ENCODE measurements at places on chromosomes 2 and 18.

GRCh38 chr18:33115917-33116316 is 324.6 kb downstream of the CCDC178 start:
- DNase-seq = no peak

GRCh38 chr2:5089409-5089808 is 602.8 kb upstream of the SOX11 start:
- no peak for DNase-seq

GRCh38 chr2:197626965-197627625 is 48.3 kb downstream of the RFTN2 start:
- DNase-seq = no peak

DNA sequence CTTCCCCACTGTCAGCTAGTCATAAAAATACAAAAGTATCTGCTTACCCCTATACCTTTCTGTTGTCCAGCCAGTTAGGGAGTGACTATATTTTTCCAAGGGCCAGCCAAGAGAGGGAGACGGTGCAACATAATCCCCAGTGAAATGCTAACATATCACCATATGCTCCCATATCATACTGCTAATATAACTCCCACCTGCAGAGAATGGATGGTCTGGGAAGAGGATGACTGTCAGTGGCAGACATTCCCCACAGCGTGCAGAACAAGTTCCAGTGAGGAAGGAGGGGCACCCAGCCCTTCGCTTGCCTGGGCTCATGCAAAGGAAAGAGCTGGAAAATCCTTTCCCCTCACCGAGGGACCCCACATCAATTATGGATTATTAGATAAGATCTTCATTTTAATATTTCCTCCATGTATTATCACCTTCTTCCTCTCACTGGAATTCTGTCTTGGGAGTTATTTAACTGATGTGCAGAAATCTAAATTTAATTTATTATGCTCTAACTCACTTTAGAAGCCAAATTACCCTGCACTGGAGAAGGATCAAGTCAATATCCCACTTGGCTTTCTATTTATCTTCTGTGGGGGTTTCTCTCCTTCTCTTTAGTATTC is 135.6 kb downstream of the GALNT14 start:
- no peak for DNase-seq

DNA sequence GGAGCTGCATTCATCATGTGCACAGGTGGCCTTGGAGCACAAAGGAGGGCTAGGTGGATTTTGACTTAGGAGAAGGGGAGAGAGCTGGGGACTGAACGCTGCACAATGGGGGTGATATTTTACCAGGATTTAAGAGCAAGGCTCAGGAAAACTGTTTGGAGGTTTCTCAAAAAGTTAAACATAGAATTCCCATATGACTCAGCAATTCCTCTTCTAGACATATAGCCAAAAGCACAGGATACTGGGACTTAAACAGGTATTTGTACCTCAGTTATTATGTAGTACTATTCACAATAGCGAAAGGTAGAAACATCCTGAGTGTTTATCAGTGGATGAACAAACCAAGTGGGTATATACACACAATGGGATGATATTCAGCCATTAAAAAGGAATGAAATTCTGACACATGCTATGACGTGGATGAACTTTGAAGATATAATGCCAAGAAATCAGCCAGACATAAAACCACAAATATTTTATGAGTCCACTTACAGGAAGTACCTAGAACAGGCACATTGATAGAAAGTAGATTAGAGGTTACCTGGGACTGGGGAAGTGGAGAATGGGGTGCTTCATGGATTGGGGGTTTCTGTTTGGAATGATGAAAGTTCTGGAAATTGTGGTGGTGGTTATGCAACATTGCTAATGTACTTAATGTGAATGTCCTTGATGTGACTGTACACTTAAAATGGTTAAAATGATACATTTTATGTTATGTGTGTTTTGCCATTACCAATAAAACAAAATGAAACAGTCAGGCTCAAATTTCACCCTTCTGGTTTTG is 216.9 kb downstream of the HAUS1 start:
- no peak for DNase-seq

DNA sequence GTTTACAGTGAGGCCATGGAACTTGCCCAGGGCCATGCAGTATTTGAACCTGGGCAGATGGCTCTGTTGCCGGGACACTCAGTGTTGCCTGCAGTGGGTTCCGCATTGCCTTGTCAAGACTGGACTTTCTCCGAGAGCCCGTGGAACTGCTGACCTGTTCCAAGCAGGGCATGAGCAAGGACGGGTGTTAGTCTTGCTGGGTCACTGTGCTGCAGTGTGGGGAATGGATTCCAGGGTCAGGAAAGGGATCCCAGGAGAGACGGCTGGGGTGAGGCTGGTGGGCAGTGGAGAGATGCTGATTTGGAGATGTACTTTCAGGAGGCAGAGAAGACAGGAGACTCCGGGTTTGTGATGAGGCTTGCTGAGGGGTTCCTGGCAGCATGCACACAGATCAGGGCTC is 348.7 kb upstream of the HS6ST1 start:
- DNase-seq = no peak

GRCh38 chr2:75609937-75610508 is 36.6 kb upstream of the MRPL19 start:
- no peak for DNase-seq

- no peak for DNase-seq
Observed at GRCh38 chr18:61664419-61665084, 228.3 kb downstream of the RNF152 start.

DNA sequence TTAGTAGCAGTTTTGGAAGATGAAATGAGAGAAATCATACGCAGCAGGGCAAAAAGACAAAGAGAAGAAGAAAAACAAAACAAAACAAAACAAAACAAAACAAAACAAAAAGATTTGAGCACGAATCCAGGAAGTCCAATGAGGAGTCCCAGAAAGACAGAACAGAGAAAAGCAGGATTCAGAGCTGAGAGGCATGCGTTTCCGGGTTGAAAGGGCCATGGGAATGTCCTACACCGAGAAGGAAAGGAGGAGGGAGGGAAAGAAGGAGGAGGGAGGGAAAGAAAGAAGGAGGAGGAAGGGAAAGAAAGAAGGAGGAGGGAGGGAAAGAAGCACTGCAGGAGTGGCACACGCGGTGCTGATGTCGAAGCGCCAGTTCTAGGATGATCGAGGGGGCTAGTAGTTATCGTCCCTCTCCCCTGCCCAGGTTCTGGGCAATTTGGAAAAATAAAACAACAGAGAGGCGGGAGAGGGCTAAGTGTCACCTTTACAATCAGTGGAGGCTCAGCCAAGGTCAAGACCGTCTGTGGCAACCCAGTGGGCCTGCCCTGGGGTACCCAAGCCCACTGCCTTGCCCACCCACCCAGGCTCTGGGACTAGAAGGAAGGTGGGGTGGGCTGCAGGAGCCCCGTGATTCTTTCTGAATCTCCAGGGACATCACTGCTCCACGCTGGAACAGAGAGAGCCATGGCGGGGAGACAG is 68.4 kb downstream of the TWIST2 start:
- DNase-seq = no peak

GRCh38 chr18:35703043-35703688 is 121.6 kb downstream of the GALNT1 start:
- no peak for DNase-seq

DNA sequence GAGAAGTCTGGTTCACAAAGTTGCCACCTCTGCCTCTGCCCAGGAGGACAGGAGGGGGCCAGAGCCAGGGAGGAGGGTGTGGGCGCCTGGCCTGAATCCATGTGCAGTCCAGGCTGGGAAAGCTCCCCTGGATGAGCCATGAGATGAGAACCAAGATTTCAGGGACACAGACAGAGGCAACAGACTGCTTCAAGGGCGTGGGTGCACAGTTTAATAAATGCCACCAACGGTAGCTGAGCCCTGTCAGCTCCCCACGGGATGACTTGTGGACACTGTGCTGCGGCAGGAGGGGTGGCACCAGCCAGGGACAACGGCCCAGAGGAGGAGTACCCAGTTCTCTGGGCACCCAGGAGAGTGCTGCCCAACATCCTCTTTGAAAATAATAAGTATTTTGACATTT is 15.2 kb downstream of the CAPG start:
- DNase-seq = no peak

DNA sequence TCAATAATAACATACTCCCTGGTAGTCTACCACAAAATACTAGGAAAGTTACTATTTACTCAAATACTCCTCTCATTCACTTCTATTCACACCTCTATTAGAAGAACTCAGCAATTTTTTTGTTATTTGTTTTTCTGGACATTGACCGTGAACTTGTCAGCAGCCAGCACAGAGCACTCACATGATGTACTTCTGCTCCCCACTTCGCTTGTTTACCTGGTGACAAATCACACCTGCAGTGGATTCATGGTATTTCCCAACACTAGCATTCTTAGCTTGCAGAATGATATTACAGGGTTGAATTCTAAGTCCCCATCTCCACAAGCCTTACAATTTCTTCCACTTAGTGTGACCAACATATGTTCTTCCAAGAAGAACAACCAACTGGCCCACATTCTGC is 238.2 kb downstream of the SATB2 start:
- DNase-seq = no peak

DNA sequence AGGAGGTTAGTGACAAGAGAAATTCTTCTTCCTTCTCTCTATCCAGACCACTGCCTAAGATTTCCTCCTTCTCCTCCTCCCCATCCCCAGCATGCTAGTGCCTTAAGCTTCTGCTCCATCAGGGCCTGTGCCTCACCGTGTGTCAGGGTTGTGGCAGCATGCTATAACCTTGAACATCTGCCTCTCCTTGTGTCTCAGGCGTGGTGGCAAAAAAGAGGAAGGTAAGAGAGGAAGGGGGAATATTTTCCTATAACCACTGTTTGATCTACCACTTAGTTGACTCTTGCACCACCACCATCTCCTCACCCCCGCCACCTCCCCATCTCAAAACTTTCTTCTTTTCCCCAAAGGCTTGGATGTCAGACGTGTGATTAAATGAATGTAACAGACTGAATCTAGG is 38.3 kb upstream of the PEX13 start:
- DNase-seq = no peak

DNA sequence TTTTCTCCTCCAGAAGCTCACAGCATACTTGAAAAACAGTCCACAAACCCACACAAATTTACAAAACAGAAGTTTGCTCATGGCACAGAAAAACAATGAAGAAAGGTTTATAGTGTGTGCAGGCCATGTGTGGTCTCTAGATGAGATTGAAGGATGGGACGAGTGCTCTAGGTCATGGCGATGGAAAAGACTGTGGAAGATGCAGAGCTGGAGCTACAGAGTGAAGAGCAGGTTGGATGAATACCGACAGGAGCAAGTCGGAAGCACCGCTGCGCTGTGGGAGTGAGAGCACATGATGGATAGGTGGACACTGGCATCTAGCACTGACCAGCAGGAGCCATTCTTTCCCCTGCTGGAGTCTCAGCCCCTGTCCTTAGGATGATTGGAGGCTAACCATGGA is 534.7 kb upstream of the RAB6C start:
- DNase-seq = no peak
